Spinal cord (tissue), 10 donors: ENCODE measurements at places on chromosomes 1 and 21.

DNA sequence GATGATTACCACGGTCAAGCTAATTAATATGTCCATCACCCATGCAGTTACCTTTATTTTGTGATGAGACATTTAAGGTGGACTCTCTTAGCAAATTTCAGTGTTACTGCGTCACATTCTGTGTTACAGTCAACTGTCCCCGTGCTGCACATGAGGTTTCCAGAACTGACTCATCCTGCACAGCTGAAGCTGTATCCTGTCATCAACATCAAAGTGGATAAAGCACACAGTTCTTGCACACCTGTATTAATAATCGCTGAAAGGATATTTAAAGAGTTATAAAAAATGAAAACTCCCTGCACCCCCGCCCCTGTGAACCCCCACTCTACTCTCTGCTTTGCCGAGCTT, 3.4 kb upstream of the KRTAP10-5 start:
- DNase-seq: no peak

DNA sequence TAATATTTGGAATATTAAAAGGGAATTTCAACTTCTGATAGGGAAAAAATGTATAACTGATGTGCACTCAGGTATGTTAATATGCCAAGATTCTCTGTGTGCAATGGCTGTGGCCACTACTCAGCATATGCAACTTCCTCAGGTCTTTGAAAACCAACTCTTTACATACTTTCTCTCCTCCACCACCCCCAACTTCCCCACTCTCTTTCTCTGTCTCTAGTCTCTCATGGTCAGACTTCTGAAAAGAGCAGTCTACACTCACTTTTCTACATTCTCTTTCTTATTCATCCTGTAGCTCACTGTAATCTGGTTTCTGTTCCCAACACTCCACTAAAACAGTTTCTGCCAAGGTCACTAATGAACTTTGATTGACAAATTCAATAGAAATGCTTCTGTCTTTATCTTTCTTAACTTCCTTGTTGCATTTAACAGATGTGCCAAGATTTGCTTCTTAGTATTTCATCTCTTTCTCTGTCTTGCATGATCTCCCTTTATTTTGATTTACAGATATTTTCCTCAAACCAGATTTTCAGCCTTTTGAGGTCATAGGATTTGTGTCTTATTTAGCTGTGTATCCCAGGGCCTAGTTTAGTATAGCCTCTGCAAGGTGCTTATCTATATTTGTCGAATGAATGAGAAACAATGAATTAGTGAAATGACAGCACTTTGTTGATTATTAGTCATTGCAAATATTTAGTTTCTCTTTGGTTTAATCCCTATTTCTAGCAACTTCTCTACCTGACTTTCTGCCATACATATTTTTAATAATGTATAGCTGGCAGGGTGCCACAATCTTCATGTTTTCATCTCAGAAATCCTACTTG, 168.9 kb downstream of the LMO4 start:
- DNase-seq: no peak

DNA sequence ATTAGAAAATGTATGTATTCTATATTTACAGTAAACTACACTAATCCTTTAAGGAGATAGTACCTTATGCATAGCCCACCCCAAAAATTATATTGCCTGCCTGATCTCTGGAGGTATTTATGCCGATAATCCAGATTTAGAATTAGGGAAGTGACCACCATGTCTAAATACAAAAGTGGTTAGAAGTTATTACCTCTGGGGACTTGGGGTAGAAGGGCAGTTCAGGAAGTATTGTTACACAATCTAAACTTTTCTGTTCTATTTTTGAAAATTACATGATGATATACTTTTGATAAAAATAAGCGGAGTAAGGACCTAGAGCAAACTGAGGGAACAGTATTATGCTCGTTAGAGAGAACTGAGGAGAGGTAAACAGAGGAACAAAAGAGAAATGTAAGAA, 90.5 kb upstream of the ZP4 start:
- DNase-seq: no peak

- no peak for DNase-seq
Observed at GRCh38 chr21:35753308-35753707, 307.0 kb downstream of the SETD4 start.

DNA sequence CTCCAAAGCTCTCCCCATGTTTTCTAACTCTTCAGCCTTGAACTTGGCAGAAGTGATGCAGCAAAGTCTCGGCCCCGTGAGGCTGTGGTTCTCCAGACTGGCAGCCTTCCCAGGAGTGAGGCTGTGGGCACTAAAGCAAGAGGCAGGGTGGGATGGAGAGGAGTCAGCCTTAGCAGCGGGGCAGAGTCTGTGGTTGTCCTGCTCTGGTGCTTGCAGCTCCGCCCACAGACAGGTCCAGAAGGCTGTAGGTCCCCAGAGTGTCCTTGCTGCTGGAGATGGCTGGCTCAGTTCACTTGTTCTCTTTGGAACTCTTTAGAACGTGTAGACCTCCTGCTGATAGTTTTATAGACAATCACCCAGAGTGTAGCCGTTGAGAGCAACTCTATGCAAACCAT, 142.6 kb downstream of the AJAP1 start:
- DNase-seq: no peak

- DNase-seq: peak; percentile 95
Observed at GRCh38 chr21:40547906-40548513, 298.9 kb downstream of the DSCAM start.

- DNase-seq: peak; percentile 34
Observed at GRCh38 chr1:82565146-82565545, 764.4 kb downstream of the ADGRL2 start.

GRCh38 chr1:49136738-49137251, 360.1 kb upstream of the BEND5 start:
- no peak for DNase-seq

DNA sequence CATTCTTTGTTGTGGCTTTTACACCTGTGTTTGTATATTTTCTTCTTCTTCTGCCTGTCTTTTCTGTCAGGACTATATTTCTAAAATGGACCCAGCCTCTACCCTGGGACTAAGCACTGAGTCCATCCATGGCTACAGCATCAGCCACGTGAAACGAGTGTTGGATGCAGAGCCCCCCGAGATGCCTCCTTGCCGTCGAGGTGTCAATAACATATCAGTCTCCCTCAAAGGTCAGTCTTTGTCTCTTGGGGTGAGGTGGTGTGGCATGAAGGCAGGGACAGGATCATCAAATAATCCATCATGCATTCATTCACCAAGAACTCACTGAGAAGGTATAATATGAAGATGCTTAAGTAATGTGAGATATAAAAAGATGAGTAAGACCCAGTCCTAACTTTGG, 19.1 kb upstream of the IPO9 start:
- no peak for DNase-seq

DNA sequence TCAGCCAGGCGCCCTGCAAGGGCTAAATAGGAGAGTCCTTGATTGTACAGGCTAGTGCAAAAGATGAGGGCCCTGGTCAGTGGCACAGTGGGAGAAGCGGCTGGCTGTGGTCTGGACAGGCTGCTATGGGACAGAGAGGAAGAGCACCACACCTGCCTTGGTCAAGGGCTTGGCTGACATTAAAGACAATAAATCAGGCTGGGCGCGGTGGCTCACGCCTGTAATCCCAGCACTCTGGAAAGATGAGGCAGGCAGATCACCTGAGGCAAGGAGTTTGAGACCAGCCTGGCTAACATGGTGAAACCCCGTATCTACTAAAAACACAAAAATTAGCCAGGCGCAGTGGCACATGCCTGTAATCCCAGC, 62.9 kb downstream of the NID1 start:
- no peak for DNase-seq

- no peak for DNase-seq
Observed at GRCh38 chr21:29117372-29117955, 13.0 kb upstream of the MAP3K7CL start.

- DNase-seq: no peak
Observed at GRCh38 chr1:93993731-93994130, 84.5 kb upstream of the GCLM start.

GRCh38 chr1:201916649-201917249, 28.1 kb downstream of the SHISA4 start:
- DNase-seq: no peak

DNA sequence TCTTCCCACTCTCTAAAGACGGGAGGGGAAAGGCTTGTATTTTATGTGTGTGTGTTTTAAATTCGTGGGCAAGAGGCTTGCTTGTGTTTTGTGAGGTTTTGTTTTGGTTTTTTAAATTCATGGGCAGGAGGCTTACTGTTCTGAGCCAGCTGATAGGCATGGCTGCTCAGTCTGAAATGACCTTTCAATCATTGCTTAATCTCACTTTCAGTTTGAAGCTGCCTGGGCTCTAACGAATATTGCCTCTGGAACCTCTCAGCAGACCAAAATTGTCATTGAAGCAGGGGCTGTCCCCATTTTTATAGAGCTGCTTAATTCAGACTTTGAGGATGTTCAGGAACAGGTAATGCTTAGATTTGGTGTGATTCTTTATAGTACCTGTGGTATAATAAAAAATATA, 20.3 kb upstream of the TXLNA start:
- no peak for DNase-seq

DNA sequence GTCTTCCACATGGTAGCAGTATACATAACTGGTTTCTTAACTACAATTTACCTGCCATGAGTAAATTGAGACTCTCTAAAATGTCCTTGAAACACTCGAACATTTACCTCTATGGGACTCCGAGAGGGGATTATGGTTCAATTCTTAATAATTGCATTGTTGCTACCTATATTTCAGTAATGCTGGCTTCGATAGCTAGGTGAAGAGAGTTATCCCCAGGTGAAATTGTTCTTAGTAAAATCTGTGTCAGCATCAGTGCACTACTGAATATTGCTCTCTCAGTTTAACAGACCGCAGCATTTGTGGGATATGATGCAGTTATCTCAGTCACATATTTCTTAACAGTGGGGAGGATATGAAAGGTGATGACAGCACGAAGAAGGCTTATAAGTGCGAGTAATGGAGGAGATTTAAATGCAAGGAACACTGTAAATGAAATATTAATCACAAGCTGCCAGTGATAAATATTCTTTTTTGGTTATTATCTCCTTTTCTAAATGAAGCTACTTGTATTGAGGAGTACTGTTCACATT, 801.9 kb downstream of the BRINP3 start:
- DNase-seq: no peak

DNA sequence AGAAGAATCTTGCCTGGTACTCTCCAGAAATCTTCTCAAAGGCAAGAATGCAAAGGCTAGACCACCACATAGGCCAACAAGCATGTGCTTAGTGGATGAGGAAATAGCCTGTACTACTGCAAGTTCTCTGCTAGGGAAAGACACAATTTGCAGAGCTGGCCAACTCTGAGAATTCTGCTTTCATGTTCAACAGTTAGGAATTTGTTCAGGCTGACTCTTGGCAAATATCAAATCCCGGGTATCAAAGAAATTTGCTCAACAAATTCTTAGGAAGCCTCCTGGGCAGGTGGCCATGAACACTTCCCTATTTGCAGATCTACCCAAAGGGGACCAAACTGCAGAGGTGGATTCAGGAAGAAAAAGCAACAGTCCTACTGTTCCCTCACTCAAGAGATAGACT, 15.0 kb upstream of the H3-3A start:
- no peak for DNase-seq

GRCh38 chr1:84598846-84599741, 24.9 kb upstream of the CTBS start:
- no peak for DNase-seq

DNA sequence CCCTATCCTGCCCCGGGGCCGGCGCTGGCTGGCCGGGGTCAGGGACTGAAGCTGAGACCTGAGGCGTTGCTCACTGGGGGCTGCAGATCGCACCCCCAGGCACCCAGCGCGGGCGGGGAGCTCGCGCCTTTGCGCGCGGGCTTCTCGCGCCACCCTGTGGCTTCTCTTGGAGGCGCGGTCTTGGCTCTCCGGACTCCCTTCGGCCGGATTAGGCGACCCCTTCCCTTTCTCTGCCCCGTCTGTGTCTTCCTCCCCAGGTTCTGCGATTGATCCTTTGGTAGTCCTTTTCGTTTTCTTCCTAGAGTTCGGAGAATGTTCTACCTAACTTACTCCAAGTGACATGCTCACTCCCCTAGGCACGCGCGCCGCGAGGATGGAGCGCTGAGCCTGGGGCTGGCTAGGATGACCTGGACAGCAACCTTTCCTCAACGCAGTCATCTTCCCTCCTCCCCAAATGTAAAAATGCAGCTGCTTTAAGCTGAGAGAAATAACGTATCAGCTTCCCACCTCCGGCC, 495 bp upstream of the NTRK1 start:
- no peak for DNase-seq

GRCh38 chr1:172276120-172276818, 144.2 kb upstream of the C1orf105 start:
- no peak for DNase-seq

DNA sequence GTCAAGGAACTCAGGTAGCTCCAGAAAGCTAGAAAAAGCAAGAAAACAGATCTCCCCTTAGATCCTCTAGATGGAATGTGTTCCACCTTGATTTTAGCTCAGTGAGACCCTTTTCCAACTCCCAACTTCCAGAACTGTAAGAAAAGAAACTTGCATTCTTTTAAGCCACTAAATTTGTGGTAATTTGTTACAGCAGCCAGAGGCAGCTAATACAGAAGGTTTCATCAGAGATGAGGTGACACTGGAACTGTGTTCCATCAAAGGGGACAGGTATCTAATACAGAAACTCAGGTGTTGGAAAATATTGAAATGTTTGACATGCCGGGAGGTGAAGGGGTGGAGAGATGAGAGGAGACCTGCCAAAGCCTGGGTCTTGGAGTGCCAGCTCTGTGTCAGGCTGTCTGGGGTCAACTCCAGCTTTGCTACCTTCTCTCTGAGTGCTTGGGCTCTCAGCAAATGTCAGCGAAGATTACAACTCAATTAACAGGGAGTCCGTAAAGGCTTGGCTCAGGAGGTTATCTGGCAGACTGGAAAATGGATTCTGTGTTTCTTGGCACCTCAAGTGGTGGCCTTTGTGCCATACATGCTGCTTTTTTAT, 71.3 kb downstream of the PLPP3 start:
- no peak for DNase-seq

GRCh38 chr1:18632783-18633421, 2.3 kb downstream of the PAX7 start:
- peak; percentile 65 for DNase-seq

DNA sequence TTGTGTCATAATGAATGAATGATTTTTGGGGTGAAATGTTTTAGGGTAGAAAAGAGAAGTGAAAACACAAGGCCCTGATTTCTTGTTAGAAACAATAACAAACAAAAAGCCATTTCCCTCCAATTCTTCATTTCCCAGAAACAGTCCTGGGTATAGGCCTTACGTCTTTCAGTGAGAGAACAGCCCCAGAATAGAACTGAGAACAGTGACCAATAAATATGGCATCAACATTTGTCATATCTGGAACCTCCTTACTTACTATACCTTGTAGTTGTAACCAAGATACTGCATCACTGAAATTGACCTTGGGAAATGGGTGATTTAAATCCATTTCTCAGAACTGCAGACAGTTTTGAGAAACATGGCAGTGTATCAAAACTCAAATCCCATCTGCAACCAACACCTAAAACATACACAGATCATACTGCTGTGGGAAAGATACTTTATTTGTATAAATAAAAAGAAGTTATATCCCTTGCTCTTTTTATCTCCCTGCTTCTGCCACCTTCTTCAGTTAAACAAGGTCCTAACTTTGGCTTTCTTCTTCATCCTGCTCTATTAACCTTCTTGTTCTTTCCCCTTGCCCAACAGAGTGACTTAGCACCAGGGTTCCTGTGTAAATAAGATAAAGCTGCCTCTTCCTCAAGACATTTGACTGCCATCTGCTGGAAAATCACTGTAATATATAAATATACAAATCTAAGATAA, 19.5 kb downstream of the XKR8 start:
- DNase-seq: no peak
